ENCODE measurements at places on chromosomes 12 and 14.

GRCh38 chr12:104622928-104623327, 166.2 kb downstream of the CHST11 start:
- no peak for DNase-seq

DNA sequence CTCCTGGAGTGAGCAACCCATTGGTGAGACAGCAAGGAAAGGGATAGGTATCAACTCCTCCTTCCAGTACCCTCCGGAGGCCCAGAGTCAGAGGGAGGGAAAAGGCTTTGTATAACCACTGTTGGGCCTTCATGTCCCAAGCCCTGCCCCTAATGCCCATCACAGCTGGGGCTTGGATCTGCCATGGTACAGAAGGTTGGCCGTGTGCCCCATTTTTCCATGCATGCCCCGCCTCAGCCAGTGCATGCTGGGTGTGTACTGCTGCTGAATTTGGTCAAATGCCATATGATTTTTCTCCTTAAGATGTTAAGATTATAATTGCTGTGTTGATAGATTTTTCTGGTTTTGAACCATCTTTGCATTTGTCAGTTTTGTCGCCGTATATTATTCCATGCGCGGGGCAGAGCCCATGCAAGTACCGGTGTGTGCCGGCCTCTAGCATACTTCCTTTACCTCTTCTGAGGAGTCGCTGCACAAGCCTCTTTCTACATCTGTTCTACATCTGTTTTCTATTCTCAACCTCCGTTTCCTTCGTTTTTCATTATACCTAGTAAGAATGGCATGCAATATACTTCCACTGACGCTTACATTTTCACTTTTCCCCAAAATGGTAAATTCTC, 26.6 kb downstream of the PPP2R5C start:
- DNase-seq, result no peak

GRCh38 chr12:28035500-28035899, 63.0 kb upstream of the PTHLH start:
- DNase-seq, result no peak

DNA sequence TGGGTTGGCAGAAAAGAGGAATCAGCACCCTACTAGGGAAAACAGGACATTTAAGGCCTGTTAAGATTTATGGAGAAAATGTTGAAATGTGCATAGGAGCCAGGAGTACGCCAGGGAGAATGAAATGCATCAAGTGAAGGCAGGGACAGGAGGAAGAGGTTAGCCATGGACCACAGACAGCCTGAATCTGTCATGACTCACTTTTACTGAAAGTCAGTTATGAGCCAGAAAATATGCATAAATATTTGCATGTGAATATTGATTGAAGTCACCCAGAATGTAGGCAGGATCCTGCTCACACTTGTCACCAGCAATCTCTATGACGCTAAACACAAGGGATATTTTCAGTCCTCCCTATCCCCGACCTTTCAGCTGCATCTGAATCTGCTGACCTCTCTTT, 25.1 kb upstream of the CDK17 start:
- DNase-seq, result no peak

GRCh38 chr12:57726151-57726883, 12.2 kb downstream of the AGAP2 start:
- DNase-seq, result no peak

DNA sequence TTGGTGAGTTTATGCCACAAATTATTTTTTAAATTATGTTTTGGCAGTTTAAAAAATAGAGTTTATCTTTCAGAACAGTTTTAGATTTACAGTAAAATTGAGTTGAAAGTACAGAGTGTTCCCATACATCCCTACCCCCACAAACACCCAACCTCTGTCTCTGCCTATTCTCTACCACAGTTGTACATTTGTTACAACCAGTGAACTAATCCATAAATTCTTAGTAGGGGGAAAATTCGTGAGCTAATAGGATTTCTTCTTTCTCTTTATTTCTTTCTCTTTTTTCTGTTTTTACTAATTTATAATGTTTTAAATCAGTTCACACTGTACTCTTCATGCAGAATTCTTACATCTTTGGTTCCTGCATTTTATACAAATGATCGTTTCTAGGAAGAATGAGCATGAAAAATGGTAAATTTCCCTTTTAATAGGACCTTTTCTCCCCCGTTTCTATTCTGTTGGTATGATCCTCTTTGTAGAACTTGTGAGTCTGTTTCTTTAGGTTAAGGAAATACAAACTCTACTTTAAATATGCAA, 56.7 kb downstream of the MIPOL1 start:
- no peak for DNase-seq

DNA sequence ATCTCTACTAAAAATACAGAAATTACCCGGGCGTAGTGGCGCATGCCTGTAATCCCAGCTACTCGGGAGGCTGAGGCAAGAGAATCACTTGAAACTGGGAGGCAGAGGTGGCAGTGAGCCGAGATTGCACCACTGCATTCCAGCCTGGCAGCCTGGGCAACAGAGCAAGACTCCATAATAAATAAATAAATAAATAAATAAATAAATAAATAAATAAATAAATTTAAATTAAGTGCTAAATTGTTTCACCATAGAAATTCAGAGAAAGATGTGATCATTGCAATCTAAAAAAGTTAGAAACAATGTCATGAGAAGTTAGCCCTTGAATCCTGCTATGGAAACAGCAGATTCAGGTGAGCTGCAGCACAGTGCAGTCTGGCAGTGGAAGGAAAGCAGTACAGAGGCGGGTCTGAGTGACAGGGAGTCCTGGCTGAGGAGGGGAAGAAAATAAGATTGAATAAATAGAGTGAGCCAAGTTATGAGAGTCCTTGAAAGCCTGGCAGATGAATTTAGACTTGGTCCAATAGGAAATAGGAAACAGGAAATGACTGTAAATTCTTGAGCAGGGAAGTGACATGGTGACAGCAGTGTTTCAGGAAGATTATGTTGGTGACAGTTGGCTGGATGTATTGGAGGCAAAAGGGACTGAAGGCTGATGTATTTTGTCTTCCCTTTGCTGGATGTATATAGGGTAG, 241.5 kb downstream of the GXYLT1 start:
- DNase-seq, result no peak

DNA sequence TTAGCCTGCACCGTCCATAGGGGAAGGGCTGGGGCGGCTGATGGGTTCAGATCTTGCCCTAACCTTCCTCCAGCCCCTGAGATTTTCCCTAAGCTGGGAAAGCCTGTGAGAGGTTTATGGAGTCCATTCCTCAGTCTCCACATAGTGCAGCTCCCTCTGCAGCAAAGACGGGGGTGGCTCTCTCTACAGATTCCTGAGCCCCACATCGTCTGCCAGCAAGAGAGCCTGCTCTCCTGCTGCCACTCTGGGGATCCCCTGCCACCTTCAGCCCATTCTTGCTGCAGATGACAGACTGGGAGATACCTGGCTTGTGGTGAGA, 3.1 kb downstream of the SMIM41 start:
- DNase-seq, result no peak

- DNase-seq, result no peak
Measured at GRCh38 chr12:1583421-1584078, 10.8 kb downstream of the FBXL14 start.

GRCh38 chr12:89622115-89622514, 86.5 kb downstream of the ATP2B1 start:
- DNase-seq, result no peak

GRCh38 chr12:104577581-104577981, 120.8 kb downstream of the CHST11 start:
- no peak for DNase-seq

DNA sequence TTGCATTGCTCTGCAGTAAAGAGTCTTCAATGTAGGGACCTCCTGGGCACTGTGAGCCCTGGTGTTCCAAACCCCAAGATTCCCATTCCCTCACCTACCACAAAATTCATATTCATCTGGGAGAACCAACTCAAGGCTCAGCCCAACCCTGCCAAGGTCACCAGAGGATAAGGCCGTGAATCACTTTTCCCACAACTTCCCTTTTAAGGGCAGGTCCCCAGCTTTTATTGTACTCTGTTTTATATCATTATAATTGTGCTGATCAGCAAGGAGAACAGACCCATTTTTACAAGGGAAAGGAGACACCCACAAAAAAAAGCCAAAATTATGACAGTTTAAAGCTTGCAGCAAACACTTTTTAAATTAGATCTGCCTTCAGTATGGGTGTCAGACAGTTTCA, 363.0 kb upstream of the FKBP4 start:
- no peak for DNase-seq

DNA sequence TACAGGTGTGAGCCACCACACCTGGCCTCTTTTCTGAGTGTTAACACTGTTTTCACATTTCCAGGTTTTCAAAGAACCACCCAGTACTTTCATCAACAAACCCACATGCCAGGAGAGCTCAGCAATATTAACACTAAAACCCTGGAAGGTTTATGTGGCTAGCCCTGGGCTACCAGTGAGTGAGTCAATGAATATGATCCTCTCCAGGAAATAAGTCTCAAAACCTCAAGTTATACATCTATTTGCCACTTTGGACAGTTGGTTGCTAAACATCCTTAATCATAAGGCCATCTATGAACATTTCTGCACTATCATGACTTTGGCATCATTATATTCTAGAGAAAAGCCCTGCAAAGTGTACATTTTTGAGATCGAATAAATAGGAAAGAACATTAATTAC, 6.3 kb upstream of the CDKL1 start:
- no peak for DNase-seq

DNA sequence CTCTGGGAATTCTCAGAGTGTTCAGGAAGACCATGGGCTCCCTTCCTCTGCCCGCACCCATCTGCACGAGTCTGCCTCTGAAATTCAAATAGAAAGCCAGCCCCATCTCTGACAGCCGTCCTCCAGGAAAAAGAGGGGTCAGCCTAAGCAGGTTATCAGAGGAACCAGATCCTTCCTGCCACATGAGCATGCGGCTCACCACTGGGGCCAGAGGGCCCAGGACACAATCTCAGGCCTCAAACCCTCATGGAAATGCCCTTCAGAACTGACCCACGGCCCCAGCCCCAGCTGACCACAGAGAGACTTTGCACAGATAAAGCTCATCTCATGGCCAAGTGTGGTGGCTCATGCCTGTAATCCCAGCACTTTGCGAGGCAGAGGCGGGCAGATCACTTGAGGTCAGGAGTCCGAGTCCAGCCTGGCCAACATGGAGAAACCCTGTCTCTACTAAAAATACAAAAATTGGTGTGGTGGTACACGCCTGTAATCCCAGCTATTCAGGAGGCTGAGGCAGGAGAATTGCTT, 23.2 kb downstream of the PXN start:
- no peak for DNase-seq

GRCh38 chr14:31895206-31895605, 181.9 kb upstream of the ARHGAP5 start:
- DNase-seq, result no peak

GRCh38 chr14:100453930-100454329, 130.8 kb downstream of the SLC25A47 start:
- no peak for DNase-seq

- no peak for DNase-seq
Measured at GRCh38 chr12:82415402-82415801, 57.1 kb downstream of the METTL25 start.

DNA sequence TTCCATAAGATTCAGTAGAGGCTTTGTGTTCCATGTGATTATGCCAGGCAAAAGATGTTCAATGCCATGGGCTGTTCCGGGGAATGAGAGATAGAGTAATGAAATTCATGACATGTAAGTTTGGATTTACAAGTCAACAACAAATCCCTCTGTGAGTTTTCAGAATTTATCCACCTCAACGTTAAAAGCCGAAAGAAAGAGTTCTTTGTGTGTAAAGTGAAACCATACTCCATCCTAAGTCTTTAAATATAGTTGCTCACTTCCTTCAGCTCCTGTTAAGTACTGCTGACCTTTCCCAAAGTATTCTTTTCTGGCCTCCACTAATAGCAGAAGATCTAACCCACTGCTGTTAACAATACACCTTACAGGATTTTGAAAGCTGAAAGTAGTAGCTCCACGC, 190.0 kb downstream of the TMX1 start:
- no peak for DNase-seq

- no peak for DNase-seq
Measured at GRCh38 chr12:47087088-47087688, 7.4 kb upstream of the AMIGO2 start.

DNA sequence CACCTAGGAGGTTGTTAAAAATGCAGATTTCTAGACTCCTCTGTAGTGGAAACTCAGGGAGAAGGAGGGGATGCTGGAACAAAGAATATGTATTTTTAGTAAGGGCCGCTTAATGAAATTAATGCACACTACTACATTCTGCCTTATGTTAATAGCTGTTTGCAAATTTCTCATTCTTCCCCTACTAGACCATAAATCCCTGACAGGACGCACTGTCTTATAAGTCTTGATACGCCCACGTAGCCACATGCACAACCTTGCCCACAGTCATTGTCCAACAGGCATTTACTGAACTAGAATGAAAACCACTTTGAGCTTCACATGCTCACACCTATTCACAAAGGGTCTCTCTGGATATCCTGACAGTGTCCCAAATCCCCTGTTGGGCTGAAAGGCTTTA, 10.5 kb downstream of the KRT2 start:
- no peak for DNase-seq

GRCh38 chr14:67623114-67623513, 3.4 kb downstream of the ARG2 start:
- DNase-seq, result no peak

GRCh38 chr12:121538699-121539061, 42.1 kb downstream of the KDM2B start:
- DNase-seq, result no peak

GRCh38 chr12:14256555-14257169, 108.8 kb upstream of the ATF7IP start:
- DNase-seq, result no peak

DNA sequence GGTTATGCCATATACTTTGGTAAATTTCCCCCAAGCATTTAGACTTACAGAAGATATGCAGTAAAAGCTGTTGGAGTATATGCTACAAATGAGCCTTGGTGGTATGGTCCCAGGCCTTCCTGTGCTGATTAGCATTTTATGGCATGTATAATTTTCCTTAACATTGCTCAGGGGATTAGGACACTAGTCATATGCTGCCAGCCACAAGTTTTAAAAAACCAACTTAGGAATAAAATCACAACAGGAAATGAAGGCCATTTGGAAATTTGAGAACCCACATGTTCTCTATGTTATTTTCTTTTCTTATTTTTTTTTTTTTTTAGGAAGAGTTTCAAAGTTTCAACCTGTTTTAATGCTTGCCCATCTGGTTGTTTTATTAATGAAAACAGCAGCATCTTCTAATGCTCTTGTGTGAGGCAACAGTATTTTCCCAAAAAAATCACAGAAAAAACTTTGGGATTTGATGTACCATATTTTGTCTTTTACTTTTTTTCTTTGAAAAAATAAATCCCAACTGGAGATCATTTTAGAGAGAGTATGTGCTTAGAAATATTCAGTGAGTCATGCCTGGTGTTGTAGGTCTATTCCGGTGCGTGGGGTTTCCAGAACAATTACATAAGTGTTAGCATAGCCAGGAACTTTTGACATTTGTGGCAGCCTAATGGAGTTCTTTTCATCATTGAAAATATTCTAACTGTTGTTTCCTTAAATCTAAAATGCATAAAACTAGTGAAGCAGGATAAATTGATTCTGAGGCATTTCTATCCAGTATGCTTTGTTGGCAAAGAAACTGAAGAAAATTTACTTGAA, 21.7 kb upstream of the DUSP6 start:
- no peak for DNase-seq

GRCh38 chr12:3365463-3366411, 125.3 kb upstream of the PRMT8 start:
- no peak for DNase-seq

GRCh38 chr14:92601757-92602417, 88.3 kb downstream of the RIN3 start:
- DNase-seq, result no peak
